ENCODE measurements at places on chromosomes 6 and 20. TPM values are rescaled to one million over a fixed set of nuclear protein-coding genes. Genes with fewer than 3 reads are reported as not detected.

GRCh38 chr6:56647172-56647762 is 4.6 kb upstream of the DST start:
- no peak for DNase-seq

DNA sequence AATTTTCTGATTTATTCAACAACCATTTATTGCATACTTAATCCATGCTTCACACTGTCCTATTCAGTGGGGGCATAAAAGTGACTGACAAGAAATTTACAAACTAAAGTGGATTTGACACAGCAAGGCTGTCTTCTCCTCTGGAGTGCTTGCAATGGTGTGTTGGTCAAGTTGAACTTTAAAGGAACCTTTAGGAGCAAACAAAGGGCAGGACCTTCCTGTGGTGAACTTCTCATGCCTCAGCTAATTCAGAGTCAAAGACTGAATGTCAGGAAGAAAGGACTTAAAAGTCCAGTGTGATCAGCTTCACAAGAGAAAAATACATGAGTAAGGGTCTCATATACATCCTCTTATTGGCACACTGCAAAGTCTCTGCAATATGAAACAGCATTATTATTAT is 60.8 kb upstream of the TENT5A start:
- DNase-seq, result no peak

DNA sequence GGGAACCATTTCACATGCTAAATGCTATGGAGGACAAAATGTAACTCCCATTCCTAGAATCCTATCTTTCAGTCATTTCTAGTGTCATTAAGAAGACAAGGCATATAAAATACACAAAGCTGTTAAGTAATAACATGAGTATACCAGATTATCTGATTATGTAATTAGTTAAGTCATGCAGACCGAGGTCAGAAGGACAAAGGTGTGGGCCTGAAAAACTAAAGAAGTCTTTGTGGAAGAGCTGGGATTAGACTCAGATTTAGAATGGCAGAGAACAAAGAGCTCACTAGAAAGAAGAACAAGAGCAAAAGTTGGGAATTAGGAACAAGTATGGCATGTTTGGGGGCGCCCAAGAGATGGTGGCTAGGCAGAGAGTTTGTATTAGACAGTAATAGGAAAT is 37.0 kb downstream of the EFHC1 start:
- no peak for DNase-seq

DNA sequence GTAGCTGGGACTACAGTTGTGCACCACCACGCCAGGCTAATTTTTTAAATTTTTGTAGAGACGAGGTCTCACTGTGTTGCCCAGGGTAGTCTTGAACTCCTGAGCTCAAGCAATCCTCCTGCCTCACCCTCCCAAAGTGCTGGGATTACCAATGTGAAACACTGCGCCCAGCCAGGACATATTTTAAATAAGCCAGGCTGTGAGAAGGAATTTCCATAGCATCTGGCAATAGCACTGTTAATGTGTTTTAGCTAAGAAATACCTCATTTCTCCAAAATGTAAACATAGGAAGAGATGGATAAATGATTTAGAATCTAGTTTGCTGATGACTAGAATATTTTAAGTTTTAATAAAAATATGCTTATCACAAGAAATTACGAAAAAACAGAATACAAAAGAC is 27.0 kb upstream of the SLA2 start:
- no peak for DNase-seq

DNA sequence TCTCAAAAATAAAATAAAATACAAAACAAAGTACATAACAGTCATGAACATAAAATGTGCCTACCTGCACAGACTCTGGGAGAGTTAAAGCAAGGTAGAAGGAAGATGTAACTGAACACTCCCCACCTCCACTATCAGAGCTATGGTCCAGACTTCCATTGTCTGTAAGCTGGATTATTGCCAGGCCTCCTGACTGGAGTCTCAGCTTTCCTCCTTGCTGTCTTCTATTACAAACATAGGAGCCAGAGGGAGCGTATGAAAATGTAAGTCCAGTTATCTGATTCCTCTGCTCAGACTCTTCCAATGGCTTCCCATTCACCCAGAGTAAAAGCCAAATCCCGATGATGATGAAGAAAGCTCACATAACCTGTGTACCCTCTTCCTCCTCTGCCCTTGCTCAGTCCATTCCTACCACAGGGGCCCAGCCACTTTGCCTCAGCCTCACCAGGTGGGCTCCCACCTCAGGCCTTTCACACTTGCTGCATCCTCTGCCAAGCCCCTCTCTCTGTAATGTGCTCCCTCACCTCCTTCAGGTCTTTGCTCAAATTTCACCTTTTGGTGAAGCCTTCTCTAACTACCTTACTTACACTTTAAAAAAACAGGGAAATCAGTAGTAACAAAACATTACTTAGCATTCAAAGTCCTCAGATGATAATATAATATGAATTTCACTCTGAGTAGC is 194.1 kb downstream of the RIMS1 start:
- DNase-seq, result no peak

- DNase-seq, result peak; percentile 48
Observed at GRCh38 chr20:48722737-48723191, 105.0 kb downstream of the PREX1 start.

- no peak for DNase-seq
Observed at GRCh38 chr20:8571611-8572010, 439.5 kb downstream of the PLCB1 start.

DNA sequence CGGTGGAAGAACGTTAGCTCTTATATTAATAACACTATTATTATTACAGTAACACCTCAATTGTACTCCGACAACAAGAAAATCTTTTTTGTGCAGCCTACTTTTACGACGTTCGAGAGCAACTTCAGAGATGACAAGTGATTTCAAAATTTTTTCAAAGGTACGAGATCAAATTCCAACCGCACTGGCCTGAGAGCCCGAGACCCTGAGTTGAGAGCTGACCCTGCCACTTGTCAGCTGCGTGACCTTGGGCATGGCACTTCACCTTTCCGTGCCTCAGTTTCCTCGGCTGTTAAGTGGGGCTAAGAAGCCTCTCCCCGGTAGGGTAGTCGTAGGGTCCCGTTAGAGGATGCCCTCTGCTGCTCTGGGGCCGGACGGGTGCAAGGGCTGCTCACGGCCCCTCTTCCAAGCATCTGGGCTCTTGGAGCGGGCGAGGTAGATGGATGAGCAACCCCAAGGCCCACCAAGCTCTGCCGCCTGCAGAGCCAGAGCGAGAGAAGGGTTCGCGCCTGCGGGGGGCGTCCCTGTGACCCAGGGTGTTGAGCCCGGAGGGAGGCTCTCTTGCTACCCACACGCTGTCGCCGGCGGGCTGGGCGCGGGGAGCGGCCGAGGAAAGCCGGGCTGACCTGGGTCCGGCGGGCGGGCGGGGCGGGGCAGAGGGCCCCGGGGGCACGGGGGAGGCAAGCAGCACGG is 510 bp downstream of the NDRG3 start:
- peak; percentile 22 for DNase-seq

GRCh38 chr20:49074521-49074920 is 28.4 kb downstream of the CSE1L start:
- no peak for DNase-seq

DNA sequence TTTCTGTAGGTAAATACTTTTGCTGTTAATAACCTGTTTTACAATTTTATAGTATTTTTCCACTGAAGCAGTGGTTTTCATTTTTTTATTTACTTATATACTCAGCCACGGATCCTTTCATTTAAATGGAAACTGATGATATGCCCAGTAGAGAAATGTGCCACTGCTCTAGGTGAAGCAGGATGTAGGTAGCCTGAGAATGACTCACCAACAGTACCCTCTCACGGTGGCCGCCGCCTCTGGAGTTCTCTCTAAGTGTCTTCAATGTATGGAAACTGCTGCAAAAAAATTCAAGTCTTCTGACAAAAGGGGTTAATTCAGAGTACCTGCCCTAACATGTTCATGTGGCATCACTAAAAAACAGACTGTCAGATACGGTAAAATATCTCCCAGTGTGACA is 6.4 kb downstream of the EYA4 start:
- DNase-seq, result no peak

Gene BMP6
- total RNA-seq, result not detected

Gene MEP1A
- total RNA-seq, result not detected

Gene IMPG1
- not detected for total RNA-seq

Gene ANKRD66
- not detected for total RNA-seq

Measured in RPMI7951 (cell line).